ENCODE measurements at places on chromosomes 3 and 15. TPM values are rescaled to one million over a fixed set of nuclear protein-coding genes. Genes with fewer than 3 reads are reported as not detected.

DNA sequence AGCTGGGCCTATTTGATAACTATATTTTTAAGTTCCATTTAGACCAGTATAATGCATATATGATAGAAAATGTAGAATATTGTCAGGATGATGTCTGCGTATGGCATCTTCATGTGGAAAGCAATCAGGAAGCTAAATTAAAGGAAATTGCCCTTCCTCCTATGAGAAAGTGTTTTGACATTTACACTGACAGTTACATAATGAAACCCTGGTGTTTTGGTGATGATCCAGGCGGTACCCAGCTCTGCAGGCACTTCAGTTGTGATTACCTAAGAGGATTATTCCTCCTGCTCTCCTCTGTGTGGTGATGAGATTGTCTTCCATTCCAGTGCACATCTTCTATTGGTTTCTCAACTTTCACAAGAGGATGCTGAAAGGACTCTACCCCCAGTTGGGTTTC is 126.5 kb upstream of the MITF start:
- peak; percentile 88 for DNase-seq

- no peak for DNase-seq
Observed at GRCh38 chr3:14773691-14774128, 45.1 kb upstream of the FGD5 start.

- no peak for DNase-seq
Observed at GRCh38 chr3:157922614-157923013, 183.6 kb downstream of the SHOX2 start.

The SLC6A11 gene
- total RNA-seq: 1.2 TPM

The TRIM42 gene
- not detected for total RNA-seq

GRCh38 chr3:128805772-128806171 is 73.6 kb upstream of the ACAD9 start:
- DNase-seq: no peak

DNA sequence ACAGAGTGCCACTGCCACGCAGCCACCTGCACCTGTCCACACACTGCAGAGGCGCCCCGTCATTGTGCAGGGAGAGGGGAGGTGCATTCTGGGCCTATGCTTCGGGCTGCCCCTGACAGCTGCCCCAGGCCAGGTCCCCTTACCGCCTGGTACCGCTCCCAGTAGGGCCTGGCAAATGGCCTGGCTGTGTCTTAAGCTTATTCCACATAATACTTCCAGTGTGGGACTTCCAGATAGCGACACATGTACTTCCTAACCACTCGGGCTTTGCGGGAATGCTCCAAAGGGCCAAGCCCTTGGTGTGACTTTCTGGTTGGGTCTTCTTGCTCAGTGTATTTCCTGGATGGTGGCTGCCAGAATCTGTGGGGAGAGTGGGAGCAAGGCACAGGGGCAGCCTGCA is 254.3 kb upstream of the CHRNA7 start:
- DNase-seq: no peak

The LARP6 gene
- 19.3 TPM for total RNA-seq

The PLA2G4E gene
- not detected for total RNA-seq

The GUCA1C gene
- total RNA-seq: not detected

The ANKRD34C gene
- not detected for total RNA-seq
